ENCODE measurements at places on chromosomes 13 and 19. TPM values are rescaled to one million over a fixed set of nuclear protein-coding genes. Genes with fewer than 3 reads are reported as not detected.

GRCh38 chr19:38841787-38842438 is 7.9 kb downstream of the HNRNPL start:
- no peaks in the 10 kb centered on the region for H3K27me3 ChIP-seq
- no peak overlapping the region for H3K27ac ChIP-seq
- no peaks in the 10 kb centered on the region for H3K4me1 ChIP-seq
- DNase-seq = no peak
- no peak overlapping the region for H3K4me3 ChIP-seq
- H3K36me3 ChIP-seq = peaks cover 18% of the 10 kb centered on the region

Gene ZNF208
- not detected for total RNA-seq

GRCh38 chr19:2015608-2015950 is at the start of gene BTBD2:
BTBD2 (minus strand) TSS chr19:2015714; CDS start chr19:2015703, 11 bp downstream.
- H3K27me3 ChIP-seq = no peaks in the 10 kb centered on the region
- H3K27ac ChIP-seq = no peak within 1 kb of the TSS
- H3K4me3 ChIP-seq = peak within 1 kb of the TSS; percentile 65
- no peaks in the 10 kb centered on the region for H3K36me3 ChIP-seq
- DNase-seq = no peak

Gene CNN2
- total RNA-seq = 131 TPM

Gene CEACAM5
- not detected for total RNA-seq

Gene DMKN
- total RNA-seq = 208 TPM

DNA sequence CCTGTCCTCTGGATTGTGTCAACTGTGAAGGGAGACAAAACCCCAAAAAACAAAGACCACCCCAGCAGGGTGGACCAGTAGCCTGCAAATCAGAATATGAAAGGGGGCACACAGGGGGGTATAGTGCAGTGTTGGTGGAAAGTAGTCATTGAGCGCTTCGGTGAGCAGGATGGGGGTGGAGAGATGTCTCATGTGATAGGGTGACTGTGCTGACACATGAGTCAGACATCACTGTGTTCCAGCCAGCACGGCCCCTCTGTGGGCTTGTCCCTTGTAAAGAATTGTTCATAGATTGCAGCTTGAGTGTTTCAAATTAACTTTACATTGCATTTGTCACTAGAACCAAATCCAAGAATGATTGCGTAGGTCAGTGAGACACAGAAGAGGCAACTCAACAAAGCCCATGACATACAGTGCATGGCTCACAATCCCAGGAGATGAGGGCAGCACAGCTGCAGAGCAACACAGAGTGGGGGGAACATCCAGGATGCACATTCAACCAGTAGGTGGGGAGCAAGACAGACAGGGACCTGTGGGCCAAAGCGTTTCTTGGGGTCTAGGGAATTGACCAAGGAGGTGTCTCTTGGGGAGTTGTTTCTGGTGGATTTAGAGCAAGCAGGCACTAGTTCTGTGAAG is 7.5 kb downstream of the ZNF440 start:
- no peak overlapping the region for H3K27ac ChIP-seq
- no peak overlapping the region for H3K4me3 ChIP-seq
- H3K27me3 ChIP-seq = no peaks in the 10 kb centered on the region
- no peak for DNase-seq
- no peaks in the 10 kb centered on the region for H3K4me1 ChIP-seq

Gene SBSN
- total RNA-seq = not detected

GRCh38 chr13:73879346-73880015 is 254.7 kb downstream of the KLF12 start:
- no peaks in the 10 kb centered on the region for H3K4me1 ChIP-seq
- H3K4me3 ChIP-seq = no peak overlapping the region
- no peak for DNase-seq
- no peaks in the 10 kb centered on the region for H3K36me3 ChIP-seq
- H3K27me3 ChIP-seq = no peaks in the 10 kb centered on the region
- no peak overlapping the region for H3K27ac ChIP-seq

- DNase-seq = no peak
- H3K27me3 ChIP-seq = peaks cover 34% of the 10 kb centered on the region
- no peaks in the 10 kb centered on the region for H3K4me1 ChIP-seq
- H3K36me3 ChIP-seq = no peaks in the 10 kb centered on the region
Measured at GRCh38 chr13:20222553-20222952, 9.6 kb downstream of the GJB6 start.

Measured in neural progenitor cell (in vitro differentiated cells).